ENCODE measurements at places on chromosomes 7 and 10. TPM values are rescaled to one million over a fixed set of nuclear protein-coding genes. Genes with fewer than 3 reads are reported as not detected.

SNCG gene
- total RNA-seq, result not detected

CYP3A4 gene
- not detected for total RNA-seq

PNLIPRP2 gene
- not detected for total RNA-seq

ADCY1 gene
- total RNA-seq, result 52.3 TPM

NPY4R2 gene
- not detected for total RNA-seq

PTPN20 gene
- total RNA-seq, result 1.1 TPM

ZNF487 gene
- 2.9 TPM for total RNA-seq

TMEM229A gene
- total RNA-seq, result not detected
